ENCODE measurements at places on chromosomes 5 and 9.

DNA sequence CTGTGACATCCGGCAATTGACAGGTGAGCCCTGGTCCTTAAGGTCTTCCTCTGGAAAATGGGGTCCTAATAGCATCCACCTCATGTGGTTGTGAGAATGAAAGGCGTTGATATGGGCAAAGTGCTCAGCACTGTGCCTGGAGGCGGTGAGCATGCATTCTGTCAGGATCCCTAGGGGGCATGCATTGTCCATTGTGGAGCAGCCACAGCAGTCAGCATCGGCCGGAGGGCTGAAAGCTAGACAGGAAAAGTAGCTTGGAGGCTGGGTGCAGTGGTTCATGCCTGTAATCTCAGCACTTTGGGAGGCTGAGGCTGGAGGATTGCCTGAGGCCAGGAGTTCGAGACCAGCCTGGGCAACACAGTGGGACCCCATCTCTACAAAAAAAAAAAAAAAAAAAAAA is 122.2 kb downstream of the LHX2 start:
- DNase-seq = no peak

DNA sequence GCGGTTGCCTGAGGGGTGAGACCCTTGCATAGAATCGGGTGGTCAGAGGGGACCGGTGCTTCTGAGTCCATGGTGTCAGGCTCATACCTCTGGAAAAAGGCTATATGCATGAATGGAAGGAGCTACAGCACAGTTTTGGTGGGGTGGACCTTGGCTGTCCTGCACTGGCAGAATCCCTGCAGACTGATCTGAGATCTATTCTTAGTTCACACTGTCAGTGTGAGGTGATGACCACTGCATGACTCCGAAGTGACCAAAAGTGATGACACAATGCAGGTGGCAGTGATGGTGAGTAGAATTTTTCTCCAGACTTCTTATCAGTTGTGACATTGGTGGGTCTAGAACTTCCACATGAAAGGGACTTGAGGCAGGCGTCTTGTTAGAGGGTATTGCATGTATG is 105.2 kb upstream of the SLC28A3 start:
- DNase-seq = no peak

DNA sequence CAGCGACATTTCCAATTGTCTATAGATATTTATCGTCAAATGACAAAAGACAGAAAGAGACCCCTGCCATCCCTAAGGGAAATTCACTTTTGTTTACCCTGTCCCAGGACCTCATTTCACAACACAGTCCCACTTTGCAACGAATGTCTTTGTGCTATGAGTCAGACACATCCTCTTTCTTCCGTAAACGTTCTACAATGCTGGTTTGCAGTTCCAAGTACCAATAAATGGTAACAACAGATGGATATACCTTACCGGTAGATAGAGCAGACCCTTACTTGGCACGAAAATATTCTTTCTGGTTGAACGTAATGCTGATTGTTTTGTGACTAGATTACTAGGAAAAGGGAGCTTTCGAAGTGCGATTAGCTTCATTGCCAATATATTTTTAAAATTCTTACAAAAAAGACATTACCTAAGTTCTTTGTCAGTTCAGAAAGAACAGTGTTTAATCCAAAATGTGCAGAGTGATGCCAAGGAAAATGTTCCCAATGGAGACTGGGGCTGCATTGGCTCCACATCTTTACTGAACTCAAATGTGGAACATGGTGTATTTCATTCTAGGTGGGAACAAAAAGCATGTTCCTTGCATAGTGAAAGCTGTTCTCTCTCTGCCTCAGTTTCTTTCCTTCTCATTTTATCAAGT is 202.5 kb upstream of the SLC27A6 start:
- no peak for DNase-seq

- no peak for DNase-seq
Measured at GRCh38 chr9:11735391-11735790, 957.8 kb upstream of the TYRP1 start.

DNA sequence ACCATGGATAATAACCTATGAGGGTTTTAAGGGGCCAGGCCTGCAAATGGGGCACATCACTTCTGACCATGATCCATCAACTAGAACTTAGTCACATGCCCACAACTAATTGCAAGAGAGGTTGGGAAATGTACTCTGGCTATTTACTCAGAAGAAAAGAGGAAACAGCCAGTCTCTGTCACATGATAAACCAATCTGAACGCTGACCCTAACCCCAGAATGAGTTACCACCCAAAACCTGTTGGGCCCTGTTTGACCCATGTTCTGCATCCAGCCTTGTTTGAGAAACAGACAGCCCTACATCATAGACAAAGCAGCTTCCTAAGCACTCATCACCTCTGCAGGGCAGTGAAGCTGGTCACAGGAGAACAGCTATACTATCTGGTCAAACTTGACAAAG is 5.8 kb downstream of the MACROH2A1 start:
- DNase-seq = no peak

GRCh38 chr5:135326296-135327254 is 72.5 kb downstream of the MACROH2A1 start:
- no peak for DNase-seq

DNA sequence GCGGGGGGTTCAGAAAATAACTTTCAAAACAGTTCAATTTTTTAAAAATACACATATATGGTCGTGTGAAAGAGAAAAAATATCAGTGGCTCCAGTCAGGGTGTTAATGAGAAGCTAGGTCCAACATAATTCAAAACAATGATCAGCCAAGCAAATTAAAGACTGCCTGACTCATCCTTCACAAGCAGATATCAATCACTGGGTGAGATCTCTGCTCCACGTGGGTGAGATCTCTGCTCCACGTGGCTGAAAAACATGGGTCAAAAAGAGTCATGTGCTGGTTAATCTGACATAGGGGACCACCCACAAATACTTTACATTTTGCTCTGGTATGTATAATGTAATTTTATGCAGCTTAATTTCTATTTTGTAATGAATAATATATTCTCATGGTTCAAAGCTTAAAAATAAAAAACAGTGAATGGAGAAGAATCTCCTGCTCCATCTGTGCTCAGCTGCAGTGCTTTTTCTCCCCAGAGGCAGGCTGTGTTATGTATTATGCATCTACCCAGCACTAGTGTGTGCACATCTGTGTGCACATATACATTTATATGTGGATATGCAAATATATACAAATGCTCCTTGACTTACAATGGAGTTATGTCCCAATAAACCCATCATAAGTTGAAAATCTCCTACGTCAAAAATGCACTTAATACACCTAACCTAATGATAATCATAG is 93.1 kb upstream of the S1PR3 start:
- no peak for DNase-seq

DNA sequence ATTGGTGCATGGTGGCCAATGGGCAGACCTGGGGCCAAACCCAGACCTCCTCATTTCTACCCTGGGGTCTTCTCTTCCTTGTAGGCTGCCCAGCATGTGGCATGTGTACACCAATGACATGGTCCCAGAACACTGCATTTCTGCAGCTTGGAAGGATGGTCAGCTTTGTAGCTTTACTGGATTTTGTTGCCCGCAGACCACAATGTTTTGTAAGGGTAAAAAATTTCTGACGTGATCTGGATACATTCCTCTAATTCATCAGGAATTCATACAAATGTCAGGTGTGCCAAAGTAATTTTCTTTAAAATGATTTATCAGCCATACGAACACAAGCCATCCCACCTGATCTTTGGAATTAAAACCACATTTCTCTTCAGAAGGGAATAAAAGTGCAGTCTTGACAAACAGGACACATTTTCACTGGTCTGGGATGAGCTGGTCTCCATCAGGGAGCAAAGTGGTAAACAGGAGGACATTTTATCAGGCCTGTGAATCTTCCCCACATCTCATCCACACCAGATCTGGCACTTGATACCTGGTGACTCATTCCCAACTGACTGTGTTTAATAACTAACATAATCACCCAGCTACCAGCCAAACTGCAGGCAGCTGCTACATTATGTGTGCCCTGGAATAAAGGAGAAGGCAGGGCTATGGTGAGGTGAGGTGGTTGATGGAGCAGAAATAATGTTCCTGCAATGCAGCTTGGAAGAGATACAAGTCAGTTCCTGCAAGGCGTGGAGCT is 103.9 kb downstream of the SPOCK1 start:
- DNase-seq = no peak

- DNase-seq = peak; percentile 58
Measured at GRCh38 chr9:120713257-120714087, 798 bp downstream of the MEGF9 start.

- DNase-seq = no peak
Measured at GRCh38 chr9:34577400-34578240, 11.9 kb downstream of the CNTFR start.

DNA sequence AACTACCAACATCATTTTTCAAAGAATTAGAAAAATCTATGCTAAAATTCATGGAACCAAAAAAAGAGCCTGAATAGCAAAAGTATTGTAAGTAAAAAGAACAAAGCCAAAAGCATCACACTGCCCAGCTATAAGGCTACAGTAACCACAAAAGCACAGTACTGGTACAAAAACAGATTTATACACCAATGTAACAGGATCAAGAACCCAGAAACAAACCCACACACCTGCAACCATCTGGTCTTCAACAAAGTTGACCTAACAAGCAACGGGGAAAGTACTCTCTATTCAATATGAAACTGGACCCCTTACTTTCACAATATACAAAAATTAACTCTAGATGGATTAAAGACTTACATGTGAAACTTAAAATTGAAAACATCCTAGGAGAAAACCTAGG is 94.2 kb upstream of the TARS1 start:
- DNase-seq = no peak

DNA sequence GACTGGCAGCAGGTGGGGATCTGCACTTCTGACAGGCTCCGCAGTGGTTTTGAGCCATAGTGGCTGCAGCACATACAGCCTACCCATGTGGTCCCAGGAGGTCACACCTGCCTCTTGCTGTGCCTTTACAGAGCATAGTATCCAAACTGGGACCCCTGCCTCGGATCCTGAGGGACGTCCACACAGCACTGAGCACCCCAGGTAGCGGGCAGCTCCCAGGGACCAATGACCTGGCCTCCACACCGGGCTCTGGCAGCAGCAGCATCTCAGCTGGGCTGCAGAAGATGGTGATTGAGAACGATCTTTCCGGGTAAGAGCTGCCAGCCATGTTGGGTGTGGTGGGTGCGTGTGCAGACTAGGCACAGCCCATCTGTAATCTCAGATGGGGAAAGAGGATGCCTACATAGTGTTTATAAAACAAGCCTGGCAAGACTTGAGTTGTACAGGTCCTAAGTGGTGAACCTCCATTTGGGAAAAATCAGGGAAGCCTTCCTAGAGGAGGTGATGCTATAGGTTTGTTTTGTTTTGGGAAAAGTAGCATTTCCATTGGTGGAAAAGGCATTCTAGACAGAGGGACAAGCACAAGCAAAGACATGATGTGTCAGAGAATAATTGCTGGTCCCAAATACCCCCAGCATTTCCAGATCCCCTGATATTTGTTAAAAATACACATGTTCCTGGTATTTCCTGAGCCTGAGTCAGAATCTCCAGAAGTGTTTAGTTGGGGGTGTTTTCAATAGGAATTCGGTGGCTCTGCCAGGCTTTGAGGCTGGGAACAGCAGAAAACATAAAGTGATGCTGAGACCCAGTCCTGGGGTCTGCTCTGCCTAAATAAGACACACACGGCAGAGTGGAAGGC is 119.2 kb downstream of the DAB2IP start:
- DNase-seq = no peak

DNA sequence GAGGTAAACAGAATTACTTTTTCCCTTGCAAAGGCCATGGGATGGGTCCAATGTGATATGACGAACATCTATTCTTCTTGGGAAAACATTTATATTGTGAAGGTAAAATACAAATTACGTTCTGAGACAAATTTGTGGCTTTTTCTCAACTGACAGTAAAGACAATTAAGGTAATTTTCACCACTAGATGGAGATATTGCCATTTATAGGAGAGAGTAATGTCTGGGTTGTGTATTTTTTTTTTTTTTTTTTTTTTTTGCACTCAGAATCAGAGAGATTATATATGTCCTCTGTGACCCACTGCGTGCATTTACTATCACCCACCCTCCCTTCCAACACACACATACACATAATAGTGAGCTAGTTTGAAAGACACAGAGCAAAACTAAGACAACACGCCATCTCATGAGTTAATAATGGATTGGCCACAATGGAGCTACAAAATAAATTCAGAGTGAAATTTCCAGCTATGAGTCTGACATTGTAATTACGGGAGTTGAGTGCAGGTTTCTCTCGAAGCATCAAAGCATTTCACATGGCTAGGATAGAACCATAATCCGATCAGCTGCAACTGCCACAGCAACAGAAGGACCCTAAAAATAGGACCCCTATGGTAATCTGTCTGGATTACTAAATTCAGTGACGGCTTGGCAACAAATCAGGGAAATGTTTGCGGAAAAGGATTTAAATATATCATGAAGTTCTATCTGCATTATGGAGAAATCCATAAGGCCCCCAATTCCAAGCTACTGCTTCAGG is 49.2 kb downstream of the ANXA1 start:
- peak; percentile 48 for DNase-seq

DNA sequence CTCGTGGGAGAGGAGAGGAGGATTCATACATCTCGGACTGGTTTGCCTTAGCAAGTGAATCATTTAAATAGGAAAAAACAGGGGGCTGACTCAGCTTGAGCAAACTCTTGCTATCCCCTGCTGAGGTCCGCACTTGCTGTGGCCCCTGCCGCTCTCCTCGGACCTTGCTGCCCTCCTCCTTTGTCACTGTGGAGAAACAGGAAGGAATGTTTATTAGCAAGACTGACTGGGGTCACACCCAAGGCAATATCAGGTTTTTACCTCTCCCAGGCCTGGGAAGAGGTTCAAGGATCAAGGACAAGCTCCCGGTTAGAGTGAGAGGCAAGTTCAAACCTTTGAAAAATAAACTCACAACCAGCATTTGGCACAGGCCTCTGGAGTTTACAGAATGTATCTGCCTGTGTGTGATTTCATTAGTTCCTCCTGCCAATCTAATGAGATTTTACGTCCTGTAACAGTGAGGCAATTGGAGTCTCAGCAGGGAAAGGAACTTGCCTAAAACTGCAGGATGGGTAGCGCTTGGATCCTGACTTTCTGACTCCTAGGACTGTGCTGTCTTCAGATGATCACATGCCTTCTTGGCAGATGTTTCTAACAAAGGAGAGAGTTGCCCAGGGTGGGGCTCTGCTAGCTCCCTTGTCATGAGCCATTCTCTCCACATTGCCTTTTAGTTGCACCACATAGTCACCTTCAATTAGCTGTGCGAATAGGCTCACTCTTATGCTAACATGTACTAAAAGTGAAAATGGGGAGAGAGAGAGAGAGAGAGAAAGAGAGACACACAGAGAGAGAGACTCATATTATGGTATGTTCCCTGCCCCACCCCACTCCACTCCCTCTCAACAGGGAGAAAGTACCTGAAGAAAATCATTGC is 108.6 kb upstream of the CDKN2B start:
- no peak for DNase-seq

DNA sequence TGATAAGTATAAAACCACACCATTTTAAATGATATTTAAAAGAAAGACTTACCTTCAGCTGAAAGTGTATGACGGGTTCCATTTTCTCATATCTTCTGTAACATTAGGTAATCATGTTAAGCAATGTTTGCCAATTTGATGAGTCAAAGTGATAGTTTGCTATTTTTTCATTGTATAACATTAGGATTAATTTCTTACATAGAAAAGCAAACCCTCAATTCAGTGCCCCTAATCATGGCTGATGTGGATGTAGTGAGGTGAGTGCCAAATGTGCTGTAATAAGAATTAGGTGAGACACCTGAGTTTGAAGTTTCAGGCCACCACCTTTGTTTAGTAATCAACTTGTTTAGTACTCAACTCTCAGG is 68.0 kb downstream of the UNC13B start:
- DNase-seq = no peak

All from D341Med (cell line).